Activated T-helper 1 cell treated with Interleukin-2 at 50 U/mL for 16 hours (primary cell): ENCODE measurements at places on chromosomes 11 and 22.

DNA sequence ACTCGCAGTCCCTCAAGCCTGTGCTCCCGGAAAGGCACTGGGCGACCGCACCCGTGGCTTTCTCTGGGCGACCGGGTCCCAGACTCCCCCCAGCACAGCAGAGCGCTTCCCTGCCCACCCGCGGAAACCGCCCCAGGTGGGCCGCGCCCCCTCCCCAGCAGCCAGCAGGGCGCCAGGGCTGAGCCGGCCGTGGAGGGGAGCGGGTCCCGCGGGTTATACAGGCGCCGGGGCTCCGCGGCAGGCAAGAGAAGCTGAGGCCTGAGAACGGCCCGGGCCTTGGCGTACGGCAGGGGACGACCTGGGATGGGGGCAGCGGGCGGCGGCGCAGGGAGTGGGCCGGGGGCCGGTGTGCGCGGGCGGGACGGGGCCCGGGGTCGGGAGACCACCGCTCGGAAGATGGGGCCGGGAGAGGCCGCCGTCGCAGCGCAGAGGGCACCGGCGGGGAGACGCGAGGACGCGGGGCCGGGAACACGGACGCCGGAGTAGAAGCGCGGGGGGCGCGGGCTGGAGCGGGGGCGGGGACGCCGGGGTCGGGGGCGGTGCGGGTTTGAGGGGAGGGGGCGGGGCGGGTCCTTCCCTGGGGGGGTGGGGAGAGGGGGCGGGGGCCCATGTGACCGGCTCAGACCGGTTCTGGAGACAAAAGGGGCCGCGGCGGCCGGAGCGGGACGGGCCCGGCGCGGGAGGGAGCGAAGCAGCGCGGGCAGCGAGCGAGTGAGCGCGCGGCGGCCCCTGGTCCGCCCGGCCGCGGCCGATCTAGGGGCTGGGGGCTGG, at the start of gene MDK:
Gene MDK (plus strand): TSS at position 622 of the 771 bp plus-strand sequence. CDS start 389 bp downstream, outside the sequence.
- DNase-seq = no peak

GRCh38 chr11:76850815-76851214, 9.9 kb upstream of the ACER3 start:
- DNase-seq = no peak

DNA sequence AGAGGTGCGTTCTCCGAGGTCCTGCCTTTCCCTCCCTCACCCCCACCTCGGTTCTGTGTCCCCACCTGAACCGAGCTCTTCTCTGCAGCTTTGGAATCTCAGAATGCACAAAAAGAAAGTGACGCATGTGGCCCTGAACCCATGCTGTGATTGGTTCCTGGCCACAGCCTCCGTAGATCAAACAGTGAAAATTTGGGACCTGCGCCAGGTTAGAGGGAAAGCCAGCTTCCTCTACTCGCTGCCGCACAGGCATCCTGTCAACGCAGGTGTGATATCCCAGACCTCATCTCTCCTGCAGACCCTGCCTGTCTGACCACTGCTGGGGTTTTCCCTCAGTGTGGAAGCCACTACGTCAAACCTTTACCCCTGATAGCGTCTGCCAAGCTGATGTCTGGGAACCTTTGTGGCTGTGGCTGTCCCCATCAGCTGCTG, 13.9 kb downstream of the ACP2 start:
- peak; percentile 44 for DNase-seq

- peak; percentile 93 for DNase-seq
These were observed at the start of gene STARD10 for GRCh38 chr11:72793425-72794367. STARD10 (minus strand) TSS chr11:72794047; CDS start chr11:72781181, 12,866 bp downstream.

GRCh38 chr11:27247660-27248059, 115.4 kb downstream of the CCDC34 start:
- no peak for DNase-seq

DNA sequence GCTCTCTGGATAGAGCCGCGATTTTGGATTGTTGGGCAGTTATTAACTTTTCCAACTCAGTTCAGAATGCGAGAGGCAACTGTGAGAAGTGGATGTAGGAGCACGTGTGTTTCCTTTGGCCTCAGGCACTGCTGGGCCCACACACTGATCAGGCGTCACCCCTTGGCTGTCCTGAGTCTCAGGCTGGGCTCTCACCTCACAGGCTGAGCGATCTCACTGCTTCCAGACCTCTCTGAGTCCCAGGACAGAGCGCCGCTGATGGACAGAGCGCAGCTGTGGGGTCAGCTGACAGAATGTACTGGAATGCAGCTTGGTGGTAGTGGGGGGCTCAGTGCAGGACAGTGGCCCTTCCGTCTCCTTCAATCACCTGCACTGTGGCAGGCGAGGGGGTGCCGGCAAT, 516.2 kb downstream of the TBC1D22A start:
- no peak for DNase-seq
